ENCODE measurements at places on chromosomes 2 and 18. TPM values are rescaled to one million over a fixed set of nuclear protein-coding genes. Genes with fewer than 3 reads are reported as not detected.

Gene C2orf15
- 4.9 TPM for total RNA-seq

- H3K27ac ChIP-seq: no peak overlapping the region
- no peaks in the 10 kb centered on the region for H3K27me3 ChIP-seq
- H3K4me3 ChIP-seq: no peak overlapping the region
- no peaks in the 10 kb centered on the region for H3K4me1 ChIP-seq
These were observed 81.5 kb downstream of the PRPF40A start for GRCh38 chr2:152635635-152636298.

Gene CCDC74A
- total RNA-seq: 2.6 TPM

Gene SLC35G4
- not detected for total RNA-seq

DNA sequence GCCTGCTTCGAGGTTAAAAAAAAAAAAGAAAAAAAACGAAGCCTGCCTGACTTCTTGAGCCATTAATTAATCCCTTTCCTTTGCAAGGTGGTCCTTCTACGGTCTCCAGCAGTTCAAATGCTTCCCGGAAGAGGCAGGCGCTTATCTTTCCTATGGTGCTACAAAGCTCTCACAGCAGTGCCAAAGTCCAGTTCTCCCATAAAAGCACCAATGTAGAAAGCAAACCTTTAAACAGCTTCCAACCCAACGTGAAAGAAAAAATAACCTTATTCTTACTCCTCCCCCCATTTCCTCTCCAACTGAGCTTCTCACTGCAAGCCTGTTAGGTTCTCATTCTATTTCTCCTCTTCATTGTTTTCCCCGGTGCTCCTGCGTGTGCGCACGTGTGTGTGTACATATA, 317.4 kb upstream of the SOX11 start:
- no peak overlapping the region for H3K27ac ChIP-seq
- H3K4me1 ChIP-seq: no peaks in the 10 kb centered on the region
- H3K36me3 ChIP-seq: no peaks in the 10 kb centered on the region
- H3K4me3 ChIP-seq: no peak overlapping the region
- DNase-seq: no peak

Gene WDCP
- 21.3 TPM for total RNA-seq

GRCh38 chr2:219218217-219218731, 484 bp downstream of the ABCB6 start:
- H3K4me3 ChIP-seq: peak overlapping the region; percentile 74
- DNase-seq: no peak
- H3K27me3 ChIP-seq: no peaks in the 10 kb centered on the region
- H3K27ac ChIP-seq: peak overlapping the region; percentile 93
- H3K4me1 ChIP-seq: peaks cover 17% of the 10 kb centered on the region

Gene C2orf66
- total RNA-seq: not detected

DNA sequence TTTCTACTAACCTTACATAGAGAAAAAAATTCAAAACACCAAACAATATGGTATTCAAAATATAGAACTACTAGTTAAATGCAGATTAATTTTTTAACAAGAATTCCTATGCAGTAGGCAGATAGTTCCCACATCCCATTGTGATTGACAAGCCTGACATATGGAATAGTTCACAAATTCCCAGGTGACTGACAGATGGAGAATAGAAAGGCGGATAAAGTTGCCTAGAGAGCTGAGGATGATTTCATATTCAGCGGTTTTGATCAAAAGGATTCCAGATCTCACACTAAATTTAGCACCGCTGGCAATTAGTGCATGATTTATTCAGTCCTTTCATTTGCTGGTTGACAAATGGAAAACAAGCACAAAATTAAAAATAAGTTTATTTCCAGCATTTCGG, 733.7 kb upstream of the POU3F3 start:
- no peak overlapping the region for H3K4me3 ChIP-seq
- no peaks in the 10 kb centered on the region for H3K36me3 ChIP-seq

Data from thoracic aorta (tissue), 2 donors.